ENCODE measurements at places on chromosomes 16 and 17.
A peak's percentile ranks its signal among the peaks of the same experiment; 100 is the strongest.

- DNase-seq, result no peak
These were observed 4.9 kb downstream of the POLG2 start for GRCh38 chr17:64491994-64492393.

DNA sequence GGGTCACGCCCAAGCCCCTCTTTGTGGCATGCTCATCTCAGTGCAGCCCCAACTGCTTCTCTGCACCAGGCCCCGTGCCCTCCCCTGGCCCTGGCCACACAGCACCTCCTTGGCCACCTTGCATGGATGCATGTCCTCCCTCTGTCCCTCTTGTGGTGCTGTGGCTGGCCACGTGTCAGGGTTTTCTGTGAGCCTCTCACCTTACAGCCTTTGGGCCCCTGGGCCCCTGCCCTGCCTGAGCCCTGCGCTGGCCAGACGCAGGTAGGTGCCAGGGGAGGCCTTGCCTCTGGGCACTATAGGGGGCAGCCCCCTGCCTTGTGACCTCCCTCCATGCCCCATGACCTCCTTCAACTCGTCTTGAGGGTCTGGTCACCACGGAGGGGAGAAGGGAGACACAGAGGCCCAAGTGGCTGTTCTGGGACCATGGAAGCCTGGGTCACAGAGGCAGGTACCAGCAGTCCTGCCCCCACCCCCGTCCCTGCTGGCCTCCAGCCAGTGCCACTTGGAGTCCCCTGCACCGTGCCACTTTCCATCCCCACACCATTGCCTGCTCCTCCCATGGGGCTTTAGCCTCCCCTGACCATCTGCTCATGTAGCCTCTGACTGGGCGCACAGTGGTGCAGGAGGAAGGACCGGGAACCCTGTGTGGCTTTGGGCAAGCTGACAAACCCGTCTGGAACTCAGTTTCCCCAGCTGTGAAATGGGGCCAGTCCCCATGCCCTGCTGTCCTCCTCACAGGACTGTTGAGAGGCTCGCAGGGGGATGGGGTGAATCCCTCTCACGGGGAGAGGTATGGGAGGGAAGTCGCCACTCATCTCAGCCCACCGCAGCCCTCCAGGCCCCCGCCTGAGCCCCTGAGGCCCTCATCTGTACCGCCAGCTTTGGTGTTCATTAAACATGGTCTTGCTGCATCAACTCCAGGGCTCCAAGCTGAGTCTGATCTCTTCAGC lies 11.5 kb upstream of the ATP6V0C start:
- no peak for DNase-seq

GRCh38 chr17:58120195-58120822 lies 27.9 kb upstream of the OR4D1 start:
- peak; percentile 61 for DNase-seq

DNA sequence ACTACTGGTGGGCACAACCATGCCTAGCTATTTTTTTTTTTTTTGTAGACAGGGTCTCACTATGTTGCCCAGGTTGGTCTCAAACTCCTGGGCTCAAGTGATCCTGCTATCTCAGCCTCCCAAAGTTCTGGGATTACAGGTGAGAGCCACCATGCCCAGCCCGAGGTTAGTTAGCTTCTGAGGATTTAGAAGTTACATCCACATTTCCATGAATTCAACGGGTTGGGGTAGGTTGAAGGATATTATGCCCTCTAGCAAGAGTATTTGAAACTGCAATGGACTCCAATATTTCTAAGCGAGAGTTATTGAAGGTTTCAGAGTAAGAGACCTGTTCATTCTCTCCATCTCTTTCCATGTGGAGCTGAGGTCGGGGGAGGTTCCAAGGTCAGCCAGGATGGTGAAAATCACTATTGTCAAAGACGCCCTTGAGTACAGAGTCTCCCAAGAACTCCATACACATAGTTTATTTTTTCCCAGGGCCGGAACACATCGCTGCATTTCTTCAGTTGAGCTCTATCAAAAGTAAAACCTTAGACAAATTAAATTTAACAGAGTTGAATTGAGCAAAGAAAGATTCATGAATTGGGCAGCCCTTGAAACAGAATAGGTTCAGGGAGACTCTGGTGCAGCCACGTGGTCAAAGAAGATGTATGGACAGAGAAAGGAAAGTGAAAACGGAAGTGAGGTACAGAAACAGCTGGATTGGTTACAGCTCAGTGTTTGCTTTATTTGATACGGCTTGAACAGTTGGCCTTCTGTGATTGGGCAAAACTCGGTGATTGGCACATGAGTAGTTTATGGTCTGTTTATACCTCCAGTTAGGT lies 19.0 kb upstream of the ITPRIPL2 start:
- peak; percentile 26 for DNase-seq

GRCh38 chr17:36590082-36590481 lies 1.6 kb upstream of the DHRS11 start:
- DNase-seq, result no peak

DNA sequence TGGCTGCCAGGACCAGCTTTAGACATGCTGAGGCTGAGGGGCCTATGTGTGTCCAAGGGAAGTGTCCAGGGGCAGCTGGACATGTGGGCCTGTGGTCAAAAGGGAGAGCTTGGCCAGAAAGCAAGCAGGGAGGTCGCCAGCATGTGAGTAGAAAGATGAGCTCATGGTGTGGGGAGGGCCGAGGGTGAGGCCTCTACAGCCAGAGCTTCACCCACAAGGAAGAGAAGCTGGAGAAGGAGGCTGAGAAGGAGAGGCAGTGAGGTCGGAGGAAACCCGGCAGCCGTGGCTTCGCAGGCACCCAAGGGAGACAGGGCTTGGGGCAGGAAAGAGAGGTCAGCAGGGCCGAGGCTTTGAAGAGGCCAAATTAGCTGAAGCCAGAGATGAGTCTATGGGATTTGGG lies 4.0 kb upstream of the HSD11B2 start:
- no peak for DNase-seq

GRCh38 chr17:73630531-73630930 lies 13.7 kb downstream of the SDK2 start:
- no peak for DNase-seq

DNA sequence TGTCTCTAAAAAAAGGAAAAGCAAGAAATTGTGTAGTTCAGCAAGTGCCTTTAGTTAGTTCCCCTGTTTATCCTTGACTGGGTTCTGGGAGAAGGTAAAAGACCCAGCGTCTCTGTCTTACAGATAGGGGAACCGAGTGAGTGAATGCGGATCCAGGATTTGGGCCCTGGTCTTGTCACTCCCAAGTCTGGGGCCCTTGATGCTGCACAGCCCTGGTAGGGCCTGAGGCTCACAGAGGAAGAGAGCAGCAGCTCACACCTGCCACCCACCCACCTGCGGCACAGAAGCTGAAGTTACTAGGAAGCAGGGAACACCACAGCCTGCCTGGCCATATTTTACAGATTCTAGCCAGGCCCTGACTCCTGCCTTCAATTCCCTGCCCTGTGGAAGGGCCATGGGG lies 22.2 kb downstream of the LASP1 start:
- DNase-seq, result no peak

GRCh38 chr16:15972046-15972868 lies 22.8 kb downstream of the ABCC1 start:
- DNase-seq, result no peak

GRCh38 chr17:74864866-74865395 lies 5.2 kb upstream of the GRIN2C start:
- DNase-seq, result peak; percentile 80

GRCh38 chr17:56213031-56213430 lies 59.8 kb downstream of the ANKFN1 start:
- DNase-seq, result no peak

GRCh38 chr17:14299280-14300141 lies 1.4 kb upstream of the HS3ST3B1 start:
- peak; percentile 38 for DNase-seq

- no peak for DNase-seq
These were observed 9.9 kb downstream of the C17orf100 start for GRCh38 chr17:6661464-6661848.

DNA sequence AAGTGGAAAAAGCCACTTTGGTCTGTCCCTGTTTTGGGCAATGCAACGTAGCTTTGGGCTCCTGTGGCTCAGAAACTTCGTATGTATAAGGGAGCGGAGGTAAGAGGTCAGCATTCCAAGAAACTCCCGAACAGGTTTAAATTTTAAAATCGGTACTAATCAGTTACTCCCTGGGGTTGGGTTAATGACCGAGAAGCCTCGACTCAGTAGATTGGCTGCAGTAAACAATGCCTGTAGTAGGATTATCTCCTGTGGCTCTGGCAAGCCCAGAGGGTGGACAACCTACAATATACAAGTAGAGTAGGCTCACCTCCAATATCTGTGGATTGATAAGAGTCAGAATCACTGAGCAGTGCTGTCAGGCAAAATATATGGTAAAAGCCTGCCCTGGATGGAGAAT lies 1.6 kb upstream of the GNA13 start:
- DNase-seq, result no peak

- DNase-seq, result no peak
These were observed 329 bp downstream of the KPNB1 start for GRCh38 chr17:47649972-47650524.

DNA sequence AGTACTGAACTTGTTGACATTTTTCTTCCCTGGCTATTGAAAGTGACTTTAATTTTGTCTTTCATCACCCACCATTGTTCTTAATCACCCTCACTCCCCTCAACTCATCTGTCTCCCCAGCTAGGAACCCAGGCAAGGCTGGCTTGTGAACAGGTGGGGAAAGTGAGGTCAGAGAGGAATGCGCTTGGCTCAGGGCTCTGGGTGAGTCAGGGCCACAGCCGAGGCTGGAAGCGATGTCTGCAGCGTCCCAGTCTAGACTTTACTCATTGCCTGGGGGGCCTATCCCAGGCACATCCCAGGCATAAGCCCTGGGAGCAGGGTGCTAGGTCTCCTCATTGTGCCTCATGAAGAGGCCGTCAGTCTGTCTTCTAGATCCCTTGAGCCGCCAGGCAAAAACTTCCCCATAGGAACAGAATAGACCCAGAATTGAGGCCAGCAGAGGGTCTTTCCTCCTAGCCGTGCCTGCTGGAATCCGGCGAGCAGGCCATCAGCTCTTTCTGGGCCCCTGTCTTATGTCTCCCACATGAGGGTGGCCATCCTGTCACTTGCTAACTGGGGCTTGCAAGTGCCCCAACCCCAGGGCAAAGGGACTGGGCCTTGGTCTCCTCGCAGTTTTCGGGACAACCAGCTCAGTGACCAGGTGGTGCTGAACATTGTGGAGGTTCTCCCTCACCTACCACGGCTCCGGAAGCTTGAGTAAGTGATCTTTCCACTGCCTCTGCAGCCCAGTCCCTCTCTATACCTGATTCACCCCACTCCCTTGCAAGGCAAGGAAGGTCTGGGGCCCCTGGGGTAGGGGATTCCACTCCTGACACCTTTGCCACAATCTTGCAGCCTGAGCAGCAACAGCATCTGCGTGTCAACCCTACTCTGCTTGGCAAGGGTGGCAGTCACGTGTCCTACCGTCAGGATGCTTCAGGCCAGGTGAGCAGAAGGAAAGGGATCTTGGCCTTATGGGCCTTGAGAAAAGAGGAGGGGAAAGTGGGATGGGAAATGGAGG lies 40.1 kb downstream of the NLRC5 start:
- DNase-seq, result no peak

- DNase-seq, result no peak
These were observed 65.2 kb downstream of the ABCC1 start for GRCh38 chr16:16014329-16015224.

- peak; percentile 21 for DNase-seq
These were observed 18.3 kb downstream of the MYBBP1A start for GRCh38 chr17:4536742-4537411.

DNA sequence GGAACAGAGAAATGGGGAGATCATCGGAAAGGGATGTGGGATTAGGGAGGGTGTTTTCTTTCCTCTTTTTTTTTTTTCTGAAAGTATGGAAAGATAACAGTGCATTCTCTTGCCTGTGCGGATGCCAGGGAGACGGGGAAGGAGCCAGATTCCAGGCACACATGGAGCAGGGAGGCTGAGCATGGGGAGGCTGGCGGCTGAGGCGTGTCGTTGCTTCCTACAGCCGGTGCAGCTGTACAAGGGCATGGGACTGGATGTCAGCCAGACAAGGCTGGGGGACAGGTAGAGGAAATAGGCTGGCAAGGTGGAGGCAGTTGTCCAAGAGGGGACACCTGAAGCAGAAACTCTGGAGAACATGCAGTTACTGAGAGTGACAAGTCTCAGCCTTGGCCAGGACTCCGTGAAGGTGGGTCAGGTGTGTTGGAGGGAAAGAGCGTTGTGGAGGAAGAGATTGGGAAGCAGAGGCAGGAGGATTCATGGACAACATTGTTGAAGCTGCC lies 16.6 kb upstream of the ADORA2B start:
- no peak for DNase-seq

DNA sequence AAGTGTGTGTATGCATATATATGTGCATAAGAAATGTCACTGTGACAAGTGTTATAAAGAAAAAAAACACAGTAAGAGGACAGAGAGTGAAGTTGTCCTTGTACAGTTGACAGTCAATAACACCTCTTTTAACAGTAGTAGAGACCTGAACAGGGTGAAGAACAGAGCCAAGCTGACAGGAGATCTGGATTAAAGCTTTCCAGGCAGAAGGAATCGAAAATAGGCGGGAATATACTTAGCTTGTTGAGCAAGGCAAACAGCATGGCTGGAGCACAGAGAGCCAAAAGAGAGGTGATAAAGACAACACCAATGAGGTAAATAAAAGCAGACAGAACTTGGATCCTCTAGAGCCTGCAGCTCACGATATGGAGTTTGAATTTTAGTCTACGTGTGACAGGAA lies 64.8 kb downstream of the KANSL1 start:
- no peak for DNase-seq

GRCh38 chr17:57357830-57358430 lies 101.6 kb downstream of the MSI2 start:
- DNase-seq, result no peak

- DNase-seq, result no peak
These were observed 84.3 kb downstream of the BMERB1 start for GRCh38 chr16:15518381-15519351.

- DNase-seq, result no peak
These were observed 105.3 kb downstream of the RAP1GAP2 start for GRCh38 chr17:2901582-2901981.

GRCh38 chr16:86854626-86855294 lies 276.4 kb downstream of the FOXL1 start:
- no peak for DNase-seq

- no peak for DNase-seq
These were observed 34.5 kb upstream of the TMC5 start for GRCh38 chr16:19382887-19383816.

DNA sequence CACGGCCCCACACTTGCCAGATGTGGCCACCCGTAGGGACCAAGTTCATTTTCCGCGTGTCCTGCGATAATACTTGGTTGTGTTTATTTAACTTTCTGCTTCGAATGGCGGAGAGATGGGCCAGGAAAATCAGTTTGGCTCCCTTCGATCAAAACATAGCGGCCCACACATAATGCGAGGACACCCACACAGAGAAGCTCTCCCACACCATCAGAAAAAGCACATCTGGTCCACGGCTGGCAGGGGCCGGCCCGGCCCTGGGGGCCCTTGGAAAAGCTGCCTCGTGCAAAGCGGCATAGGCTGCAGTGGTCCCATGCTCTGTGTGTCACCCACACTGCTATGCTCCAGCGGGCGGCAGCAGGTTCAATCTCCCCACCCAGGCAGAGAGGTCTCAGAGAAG lies 46.9 kb downstream of the ZNF423 start:
- no peak for DNase-seq
